Mesenteric fat pad (tissue), 1 donor: ENCODE measurements at places on chromosomes 11 and 22. TPM values are rescaled to one million over a fixed set of nuclear protein-coding genes. Genes with fewer than 3 reads are reported as not detected.

GRCh38 chr22:36052505-36052941, 23.9 kb upstream of the RBFOX2 start:
- no peak for DNase-seq

- no peak for DNase-seq
Observed at GRCh38 chr22:49827853-49828598, at the start of gene BRD1. TSS of gene BRD1 (minus strand) at chr22:49827873. CDS start at chr22:49824317, 3,556 bp downstream.

GRCh38 chr22:20991252-20992055, 9.4 kb downstream of the LZTR1 start:
- no peak for DNase-seq

The IGLL5 gene
- not detected for total RNA-seq
